ENCODE measurements at places on chromosomes 11 and 22.

GRCh38 chr22:17566776-17567175 lies 3.5 kb downstream of the SLC25A18 start:
- DNase-seq, result no peak

DNA sequence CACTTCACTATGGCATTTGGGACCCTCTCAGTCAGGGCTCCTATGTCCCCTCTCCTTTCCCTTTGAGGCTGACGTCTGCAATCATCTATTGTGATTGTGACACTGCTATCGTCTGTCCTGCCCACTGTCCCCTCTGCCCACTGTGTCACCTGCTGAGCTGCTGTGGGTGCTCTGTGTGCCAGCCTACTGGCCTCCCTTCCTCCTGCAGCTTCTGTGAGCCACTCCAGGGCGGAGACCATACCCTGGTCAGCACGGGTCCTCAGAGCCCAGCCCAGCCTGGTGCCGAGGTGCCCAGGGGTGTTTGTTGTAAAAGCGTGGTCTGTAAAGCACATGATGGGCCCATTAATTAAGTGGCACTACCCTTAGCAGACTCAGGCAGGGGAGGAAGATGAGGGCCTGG lies 29.4 kb downstream of the MPPED1 start:
- DNase-seq, result no peak

- peak; percentile 49 for DNase-seq
Measured at GRCh38 chr11:43517518-43517917, 158.8 kb downstream of the TTC17 start.

GRCh38 chr11:2328021-2328420 lies 26.2 kb downstream of the TSPAN32 start:
- DNase-seq, result no peak

- peak; percentile 51 for DNase-seq
Measured at GRCh38 chr11:43962383-43963278, 20.2 kb downstream of the C11orf96 start.

- peak; percentile 56 for DNase-seq
Measured at GRCh38 chr11:111422494-111423249, 43.6 kb upstream of the POU2AF1 start.

DNA sequence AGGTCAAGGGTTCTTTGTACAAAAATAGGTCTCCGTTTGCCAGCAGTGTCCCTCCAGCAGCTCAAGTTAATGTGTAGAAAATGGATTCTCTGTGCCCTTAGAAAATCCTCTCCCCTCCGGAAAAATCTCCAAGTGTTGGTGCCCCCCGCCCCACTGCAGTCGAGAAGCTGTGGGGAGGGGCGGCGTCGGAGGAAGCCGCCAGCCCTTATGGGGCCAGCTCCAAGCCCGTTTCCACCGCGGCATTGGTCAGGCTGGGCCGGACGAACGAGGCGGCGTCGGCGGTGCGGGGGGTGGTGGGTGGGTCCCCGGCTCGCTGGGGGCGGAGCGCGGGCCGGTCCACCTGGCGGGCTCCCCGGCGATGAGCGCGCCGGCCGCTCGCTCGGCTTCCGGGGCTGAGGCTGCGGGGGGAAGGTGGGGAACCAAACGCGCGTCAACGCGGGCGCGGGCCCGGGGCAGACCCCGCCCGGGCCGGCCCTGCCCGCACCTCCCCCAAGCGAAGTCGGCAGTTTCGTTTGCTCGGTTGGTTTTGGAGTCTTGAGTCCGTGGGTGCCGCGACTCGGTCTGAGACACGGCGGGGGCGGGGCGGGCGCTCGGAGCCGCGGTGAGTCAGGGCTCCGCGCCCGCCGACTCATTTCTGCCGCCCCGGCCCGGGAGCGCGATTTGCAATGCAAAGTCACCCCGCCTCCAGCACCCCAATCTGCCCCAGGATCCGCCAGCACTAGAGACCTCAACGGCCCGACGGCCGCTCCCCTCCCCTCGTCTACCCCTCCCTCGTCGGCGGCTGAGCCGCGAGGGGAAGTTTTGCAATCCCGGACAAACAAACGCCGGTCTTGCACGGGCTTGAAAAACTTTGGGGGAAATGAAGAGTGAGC lies 1.4 kb downstream of the ASCL2 start:
- DNase-seq, result peak; percentile 10

- peak; percentile 20 for DNase-seq
Measured at GRCh38 chr22:35866651-35867050, 149.0 kb downstream of the APOL5 start.

DNA sequence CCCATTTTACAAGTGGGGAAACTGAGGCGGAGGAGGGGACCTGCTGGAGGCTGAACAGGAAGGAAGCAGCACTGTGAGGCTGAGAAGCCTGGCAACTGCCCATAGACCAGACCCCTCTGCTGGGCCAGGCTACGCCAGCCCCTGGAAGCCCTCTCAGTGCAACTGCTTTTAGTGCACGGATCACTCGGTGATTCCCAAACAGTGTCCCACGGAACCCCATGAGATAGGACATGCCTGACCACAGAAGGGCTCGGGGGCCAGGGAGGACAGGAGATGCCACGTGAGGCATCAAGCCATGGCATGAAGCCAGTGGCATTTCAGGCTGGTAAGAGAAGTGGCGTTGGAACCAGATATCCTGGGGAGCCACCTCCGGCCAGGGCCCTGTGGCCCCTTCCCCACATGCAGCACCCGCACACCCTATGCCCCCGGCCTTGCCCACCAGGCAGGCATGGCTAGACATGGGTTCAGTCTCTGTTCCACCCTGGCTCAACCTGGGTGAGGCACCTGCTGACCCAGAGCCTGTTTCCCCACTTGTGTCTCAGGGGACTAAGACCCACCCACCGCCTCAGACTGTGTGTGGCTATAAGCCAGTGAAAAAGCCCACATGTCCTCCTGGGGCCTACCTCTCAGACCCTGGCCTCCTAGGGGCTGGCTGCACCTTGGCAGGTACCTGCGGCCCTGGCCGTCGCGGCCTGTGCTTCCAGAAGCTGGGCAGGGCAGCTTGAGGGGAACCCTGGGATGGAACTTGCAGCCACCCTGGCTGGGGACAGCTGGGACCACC lies 84.1 kb downstream of the WNT7B start:
- DNase-seq, result no peak

DNA sequence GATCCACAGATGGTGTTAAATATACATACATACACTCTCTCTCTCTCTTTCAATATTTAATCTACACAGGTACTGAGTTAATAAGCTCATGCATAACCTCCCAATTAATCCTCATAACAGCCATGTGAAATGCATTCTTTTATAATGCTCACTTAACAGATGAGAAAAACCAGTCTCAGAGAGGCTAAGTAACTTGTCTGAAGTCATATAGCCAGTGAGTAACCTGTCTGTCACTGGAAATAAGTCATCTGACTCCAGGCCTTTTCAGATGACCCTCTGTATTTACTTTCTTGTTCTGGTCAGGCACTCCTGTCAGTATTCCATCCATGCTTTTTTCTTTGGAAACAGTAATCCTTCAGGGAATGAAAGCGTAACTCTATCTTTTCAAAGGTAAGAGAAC lies 594.0 kb upstream of the TENM4 start:
- no peak for DNase-seq

- DNase-seq, result no peak
Measured at GRCh38 chr11:2099516-2100349, 39.5 kb downstream of the IGF2 start.

DNA sequence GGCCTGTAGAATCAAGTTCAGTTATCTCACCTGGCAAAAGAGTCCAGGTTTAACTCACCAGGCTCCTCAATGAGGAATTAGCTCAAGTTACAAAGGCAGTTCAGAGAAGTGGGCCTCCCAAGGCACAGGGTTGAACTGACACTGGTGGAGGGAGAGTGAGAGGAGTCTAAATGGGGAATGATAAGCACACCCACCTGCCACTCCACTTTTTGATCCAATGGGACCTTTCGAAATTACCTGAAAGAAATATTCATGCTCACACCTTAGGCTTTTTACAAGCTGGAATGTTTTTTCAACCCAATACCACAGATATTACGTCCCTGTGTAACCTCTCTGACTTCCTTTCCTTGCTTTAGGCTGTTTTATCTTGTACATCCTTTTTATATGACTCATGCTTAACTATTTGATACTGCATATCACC lies 642.7 kb upstream of the TENM4 start:
- no peak for DNase-seq

DNA sequence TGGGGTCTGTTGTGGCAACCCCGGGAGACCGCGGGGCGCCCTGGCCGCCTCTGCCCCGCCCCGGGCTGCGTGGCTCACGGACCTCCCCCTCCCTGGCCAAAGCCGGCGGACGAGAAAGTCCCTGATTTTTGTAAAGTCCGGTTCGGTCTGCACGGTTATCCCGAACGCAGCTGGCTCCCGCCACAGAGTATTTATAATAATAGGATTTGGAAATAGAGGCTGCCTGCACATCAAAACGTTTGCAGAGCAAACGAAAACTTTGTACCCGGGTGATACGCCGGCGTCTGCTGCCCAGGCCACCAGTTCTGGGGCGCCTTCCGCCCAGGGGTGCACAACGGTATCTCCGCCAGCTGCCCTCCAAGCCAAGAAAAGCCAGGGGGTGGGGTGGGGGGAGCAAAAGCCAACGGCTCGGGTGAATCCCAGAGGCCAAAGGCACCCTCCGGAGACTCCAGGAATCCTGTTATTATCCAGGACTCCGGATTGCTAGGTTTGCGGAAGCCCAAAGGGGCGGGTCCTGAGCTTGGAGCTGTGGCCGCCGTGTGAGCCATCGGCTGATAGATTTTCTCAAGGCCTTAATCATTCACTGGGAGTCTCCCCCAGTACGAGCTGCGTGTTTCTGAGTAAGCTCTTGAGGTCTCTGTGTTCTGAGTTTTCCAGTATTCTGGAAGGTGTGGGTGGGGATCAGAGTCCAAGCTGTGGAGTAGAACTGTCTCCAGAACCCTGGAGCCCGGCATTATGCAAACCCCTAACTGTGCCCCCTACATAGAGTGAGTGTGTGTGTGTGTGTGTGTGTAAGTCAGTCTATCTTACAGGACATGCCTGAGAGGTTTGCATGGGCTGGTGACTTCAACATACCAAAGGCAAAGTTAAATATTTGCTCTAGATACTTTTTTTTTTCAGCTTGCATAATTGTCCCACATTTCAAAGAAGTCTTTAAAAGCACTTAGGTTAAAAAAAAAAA lies 673 bp upstream of the SHANK2 start:
- peak; percentile 49 for DNase-seq

DNA sequence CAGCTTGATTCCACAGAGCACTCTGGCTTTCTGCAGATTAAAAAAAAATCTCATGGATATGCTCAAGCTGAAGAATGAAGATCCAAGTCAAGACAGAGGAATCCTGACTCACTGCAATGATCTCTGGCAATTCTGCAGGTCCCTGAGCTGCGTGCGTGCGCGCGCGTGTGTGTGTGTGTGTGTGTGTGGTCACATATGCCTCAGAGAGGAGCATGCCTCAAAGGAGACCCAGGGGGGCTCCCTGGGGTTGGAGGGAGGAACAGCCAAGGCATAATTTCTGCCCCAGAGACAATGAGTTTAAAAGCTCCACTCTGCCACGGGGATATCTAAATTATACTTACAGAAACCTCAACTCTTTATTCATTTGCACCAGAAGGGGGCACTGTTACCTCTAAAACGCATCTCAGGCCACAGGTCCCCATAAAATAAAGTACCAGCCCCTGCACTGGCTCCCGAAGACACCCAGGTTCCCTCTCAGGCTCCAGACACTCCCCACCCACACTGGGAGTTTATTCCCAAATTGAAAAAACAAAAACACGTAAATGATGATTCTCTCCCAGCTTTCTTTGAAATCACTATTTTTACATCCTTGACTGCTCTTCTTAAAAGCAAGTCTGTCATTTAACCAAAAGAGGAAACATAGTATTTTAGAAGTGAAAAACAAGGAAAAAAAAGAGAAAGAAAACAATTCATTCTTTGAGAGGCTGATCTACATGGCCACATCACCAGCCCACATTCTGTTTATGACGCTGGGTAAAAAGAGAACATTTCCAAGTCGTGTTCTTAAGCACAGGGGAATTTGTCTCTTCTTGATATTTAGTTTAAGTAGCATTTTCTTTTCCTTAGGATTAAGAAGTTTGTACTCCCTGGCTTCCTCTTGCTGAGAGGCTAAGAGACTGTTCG lies 401.0 kb downstream of the LARGE1 start:
- DNase-seq, result peak; percentile 73

GRCh38 chr11:120339394-120339890 lies 3.2 kb downstream of the ARHGEF12 start:
- DNase-seq, result peak; percentile 54

- DNase-seq, result no peak
Measured at GRCh38 chr11:124762624-124763155, 600 bp upstream of the ESAM start.

- DNase-seq, result peak; percentile 66
Measured at GRCh38 chr11:102267609-102268008, 49.7 kb upstream of the BIRC3 start.

DNA sequence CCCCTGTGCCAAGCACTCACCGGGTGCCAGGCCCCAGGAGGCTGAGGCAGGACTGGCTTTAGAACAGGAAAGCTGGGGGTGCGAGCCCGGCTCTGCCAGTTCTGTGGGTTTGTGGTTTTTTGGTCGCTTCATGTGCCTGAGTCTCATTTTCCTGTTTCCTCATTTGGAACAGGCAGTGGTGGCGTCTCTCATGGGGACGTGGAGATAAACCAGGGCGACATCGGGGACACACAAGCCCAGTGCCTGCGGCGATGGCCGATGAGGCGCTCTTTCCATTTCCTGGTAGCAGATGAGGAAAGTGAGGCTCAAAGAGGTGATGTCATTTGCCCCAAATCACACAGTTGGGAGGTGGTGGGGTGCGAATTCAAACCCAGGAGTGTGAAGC lies 20.8 kb upstream of the CHKA start:
- no peak for DNase-seq

DNA sequence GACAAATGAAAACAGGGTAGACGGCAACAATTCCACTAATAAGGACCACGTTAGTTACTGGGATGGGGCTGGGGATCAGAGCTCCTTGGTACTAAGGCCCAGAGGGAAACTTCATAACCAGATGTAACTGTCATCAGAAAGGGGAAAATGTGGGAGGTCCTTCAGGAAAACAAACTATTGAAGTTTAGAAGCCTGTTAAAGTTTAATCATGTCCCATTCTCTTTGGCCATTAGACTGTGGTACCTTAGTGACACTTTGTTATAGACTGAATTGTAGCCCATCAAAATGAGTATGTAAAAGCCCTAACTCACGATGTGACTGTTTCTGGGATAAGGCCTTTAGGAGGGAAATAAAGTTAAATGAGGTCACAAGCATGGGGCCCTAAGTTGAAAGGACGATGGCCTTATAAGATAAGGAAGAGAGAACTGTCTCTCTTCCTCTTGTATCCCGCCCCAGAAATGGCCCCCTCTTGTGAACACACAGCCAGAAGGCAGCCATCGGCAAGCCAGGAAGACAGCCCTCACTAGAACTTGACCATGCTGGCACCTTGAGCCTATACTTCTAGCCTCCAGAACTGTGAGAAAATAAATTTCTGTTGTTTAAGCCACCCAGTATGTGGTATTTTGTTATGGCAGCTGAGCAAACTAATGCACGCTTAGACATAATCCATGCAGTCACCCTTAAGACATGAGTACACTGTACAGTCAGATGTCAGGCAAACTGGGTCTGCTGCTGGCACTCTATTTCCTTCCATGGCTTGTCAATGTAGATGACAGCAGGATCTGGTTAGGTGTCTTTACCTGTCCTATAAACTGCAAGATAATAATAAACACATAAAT lies 26.9 kb upstream of the USP47 start:
- no peak for DNase-seq

GRCh38 chr22:42769574-42770447 lies 49.1 kb upstream of the A4GALT start:
- DNase-seq, result peak; percentile 89

GRCh38 chr22:33919391-33920196 lies 682 bp downstream of the LARGE1 start:
- peak; percentile 18 for DNase-seq
